ENCODE measurements at places on chromosomes 7 and 10.

DNA sequence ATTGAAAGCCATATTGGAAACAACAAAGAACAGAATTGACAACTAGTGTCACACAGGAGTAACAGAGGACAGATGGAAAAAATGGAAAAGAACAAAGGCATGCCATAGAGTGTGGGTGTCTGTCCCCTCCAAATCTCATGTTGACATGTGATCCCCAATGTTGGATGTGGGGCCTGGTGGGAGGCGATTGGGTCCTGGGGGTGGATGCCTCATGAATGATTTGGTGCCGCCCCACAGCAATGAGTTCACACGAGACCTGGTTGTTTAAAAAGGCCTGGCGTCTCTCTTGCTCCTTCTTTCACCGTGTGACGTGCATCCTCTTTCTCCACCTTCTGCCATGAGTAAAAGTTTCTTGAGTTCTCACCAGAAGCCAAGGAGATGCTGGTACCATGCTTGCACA is 87.4 kb upstream of the GPR26 start:
- no peak for DNase-seq

GRCh38 chr10:96678725-96679124 is 41.6 kb downstream of the PIK3AP1 start:
- DNase-seq: no peak

DNA sequence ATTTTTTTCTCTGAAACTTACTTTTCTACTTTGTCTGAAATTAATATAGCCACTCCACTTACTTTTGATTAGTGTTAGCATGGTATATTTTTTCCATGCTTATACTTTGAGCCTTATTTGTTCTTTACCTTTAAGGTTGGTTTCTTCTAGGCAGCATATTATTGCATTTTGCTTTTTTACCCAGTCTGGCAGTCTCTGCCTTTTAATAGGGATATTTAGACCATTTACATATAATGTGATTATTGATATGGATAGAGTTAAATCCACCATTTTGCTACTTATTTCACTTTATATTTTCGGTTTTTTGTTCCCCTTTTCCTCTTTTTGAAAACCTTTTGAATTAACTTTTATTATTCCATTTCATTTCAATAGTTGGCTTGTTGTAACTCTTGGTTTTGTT is 30.3 kb downstream of the CYP26A1 start:
- no peak for DNase-seq

DNA sequence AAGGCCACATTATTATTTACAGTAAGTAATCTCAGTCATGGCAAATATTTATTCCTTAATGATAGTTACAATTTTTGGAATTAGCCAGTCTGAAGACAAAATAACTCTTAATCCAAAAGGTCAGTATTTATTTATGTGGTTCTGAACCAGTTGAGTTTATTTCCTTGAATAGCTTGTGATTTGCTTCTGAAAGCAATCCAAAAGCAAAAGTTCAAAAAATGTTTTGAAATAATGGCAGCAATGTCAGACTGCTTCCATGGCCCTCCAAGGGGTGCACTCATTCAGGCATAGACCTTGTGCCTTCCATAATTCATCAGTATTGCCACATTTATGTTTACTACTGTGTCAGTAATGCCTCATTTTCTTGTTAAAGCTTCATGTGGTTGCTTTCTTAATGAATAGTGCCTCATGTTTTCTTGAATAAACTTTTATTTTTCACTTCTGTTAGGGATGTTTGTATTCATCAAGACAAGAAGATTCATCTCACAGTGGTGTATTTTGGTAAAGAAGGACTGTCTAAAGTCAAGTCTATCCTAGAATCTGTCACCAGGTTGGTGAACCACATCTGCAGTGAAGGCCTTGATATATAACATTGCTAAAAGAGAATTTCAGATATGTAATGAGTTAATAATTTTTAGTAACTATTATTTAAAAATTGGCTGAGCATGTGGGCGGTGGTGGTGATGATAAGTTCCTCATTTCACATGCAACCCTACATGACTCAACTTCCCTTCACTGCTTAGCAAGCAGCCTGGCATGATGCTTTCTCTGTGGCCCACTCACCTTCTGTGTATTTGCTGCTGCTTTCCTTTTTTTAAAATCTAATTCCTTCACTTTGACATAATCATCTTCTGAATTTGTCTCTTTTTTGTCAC is 22.0 kb downstream of the CSGALNACT2 start:
- no peak for DNase-seq

DNA sequence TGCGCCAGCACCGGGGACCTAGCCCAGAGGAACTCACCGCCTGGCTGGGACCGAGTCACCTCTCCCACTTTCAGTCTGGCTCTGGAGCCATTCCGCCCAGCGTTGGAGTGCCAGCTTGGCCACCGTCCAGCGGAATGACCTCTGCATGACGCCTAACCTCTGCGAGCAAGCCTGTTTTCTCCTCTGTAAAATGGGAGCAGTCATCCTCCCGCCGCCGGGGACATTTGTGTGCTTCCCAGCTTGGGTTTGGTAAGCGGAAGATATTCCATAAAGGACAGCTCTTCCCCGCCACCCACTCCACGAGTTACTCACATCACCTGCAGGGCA is 1.3 kb upstream of the ZCCHC24 start:
- no peak for DNase-seq

- DNase-seq: no peak
Observed at GRCh38 chr7:133196856-133197612, 55.8 kb upstream of the EXOC4 start.

DNA sequence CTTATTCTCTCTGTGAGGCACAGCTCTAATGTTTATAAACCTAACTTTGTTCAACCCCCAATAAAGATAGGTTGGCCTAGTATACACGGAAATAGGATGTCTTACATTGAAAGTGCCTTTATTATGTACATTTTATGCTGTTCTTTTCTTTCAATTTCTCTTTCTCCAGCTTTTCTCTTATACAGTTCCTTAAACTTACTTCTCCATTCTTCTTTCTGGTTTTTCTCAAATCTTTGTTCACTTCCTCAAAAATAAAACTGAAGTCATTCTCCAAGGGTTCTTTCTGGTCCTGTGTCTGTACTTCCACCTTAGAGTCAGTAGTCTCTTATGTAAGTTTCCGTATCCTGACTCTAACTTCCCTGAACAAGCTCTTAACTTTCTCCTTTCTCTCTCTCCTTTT is 29.2 kb upstream of the NAMPT start:
- DNase-seq: no peak

DNA sequence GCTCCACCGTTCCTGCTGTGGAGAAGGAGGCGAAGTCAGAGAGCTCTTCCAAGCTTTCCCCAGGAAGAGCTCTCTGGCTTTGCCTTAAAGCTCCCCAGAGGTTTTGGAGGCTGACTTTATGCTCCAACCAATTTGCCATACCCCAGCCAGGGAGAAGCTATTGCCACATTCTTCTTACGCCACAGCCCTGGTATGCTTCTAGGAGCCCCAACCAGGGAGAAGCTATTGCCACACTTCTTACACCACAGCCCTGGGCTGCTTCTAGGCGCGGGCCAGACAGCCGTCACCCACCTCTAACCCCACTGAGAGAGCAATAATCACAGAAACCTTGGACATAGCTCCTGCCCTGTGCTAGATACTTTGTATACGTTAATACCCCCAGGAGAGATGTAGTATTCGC is 951 bp downstream of the ELOVL3 start:
- DNase-seq: no peak

- DNase-seq: no peak
Observed at GRCh38 chr10:28326516-28327490, 23.9 kb upstream of the MPP7 start.

DNA sequence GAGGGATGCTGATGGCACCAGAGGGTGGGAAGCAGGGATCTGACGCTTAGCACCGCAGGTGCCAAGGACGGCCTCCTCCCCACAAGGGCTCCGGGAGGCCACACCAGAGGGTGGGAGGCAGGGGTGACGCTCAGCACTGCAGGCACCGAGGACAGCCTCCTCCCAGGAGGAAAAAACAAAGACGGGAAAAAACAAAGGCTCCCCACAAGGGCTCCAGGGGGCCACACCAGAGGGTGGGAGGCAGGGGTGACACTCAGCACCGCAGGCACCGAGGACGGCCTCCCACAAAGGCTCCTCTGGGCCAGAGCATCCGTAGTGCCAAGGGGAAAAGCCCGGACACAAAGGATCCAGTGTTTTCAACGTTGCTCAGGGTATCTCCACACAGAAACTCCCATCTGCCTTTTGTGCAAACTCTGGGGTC is 25.6 kb downstream of the DIP2C start:
- no peak for DNase-seq

DNA sequence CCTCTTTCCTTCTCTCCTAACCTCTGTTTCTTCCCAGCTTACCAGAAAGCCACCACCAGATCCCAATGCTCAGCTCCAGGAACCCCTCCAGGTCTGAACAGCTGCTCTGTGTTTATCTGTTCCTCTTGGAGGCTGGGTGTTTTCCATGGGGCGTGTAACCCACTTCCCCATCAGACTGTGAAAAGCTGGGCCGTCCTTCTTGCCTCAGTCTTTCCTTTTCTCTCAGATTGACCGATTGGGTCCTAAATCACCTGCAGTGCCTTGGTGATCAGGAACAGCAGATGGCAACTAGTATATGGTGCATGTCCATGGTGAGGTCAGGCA is 4.8 kb downstream of the SH3PXD2A start:
- no peak for DNase-seq

DNA sequence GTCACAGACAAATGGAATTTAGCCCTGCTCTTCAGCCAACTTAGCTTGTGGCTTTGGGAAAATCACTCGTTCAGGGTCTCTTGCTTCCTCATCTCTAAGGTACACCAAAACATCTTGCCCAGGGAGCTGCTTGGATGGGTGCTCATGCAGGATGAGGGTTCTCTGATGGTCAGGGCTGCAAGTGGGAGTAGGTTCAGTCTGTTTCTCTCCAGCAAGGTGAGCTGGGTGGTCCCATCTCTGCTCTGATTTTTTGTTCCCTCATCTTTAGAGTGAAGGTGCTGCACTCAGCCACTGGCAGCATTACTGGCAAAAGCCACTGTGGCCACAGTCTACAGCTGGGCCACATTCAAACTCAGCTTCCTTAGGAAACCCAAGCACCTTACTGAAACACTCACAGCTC is 149.9 kb upstream of the GPR26 start:
- no peak for DNase-seq

- no peak for DNase-seq
Observed at GRCh38 chr7:111788286-111789047, 226.2 kb upstream of the IMMP2L start.

GRCh38 chr7:113307147-113307546 is 188.8 kb upstream of the SMIM30 start:
- no peak for DNase-seq

- DNase-seq: peak; percentile 21
Observed at GRCh38 chr7:105261689-105262088, 127.0 kb downstream of the SRPK2 start.

GRCh38 chr7:154905615-154906014 is 97.3 kb downstream of the PAXIP1 start:
- DNase-seq: no peak

DNA sequence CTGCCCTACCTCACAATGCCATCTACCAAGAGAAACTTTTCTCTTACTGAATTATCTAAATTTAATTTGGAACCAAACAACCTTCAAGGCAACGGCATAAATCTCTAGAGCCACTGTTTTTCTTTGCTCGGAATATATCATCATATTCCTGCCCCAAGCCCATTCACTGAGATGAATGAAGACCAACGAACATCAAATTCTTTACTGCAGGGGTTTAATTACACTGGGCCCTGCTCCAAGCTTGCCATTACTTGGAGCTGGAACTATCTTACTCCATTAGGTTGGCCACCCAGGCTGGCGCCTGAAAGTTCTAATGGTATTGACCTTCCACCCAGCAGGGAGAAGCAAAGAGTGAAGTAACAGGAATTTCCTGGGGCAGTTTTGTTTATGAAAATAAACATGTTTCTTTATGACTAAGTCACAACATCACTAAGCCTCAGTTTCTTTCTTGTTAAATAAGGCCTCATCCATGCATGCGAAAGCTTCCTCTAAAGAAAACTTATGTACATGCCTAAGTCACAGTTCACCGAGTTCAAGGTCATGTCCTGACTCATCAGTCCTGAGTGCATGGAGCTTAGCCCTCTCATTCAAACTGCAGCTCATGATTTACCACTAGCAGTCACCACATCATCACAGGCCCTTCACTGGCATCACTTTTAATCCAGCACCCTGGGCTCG is 42.1 kb upstream of the ANAPC16 start:
- no peak for DNase-seq

GRCh38 chr10:68598978-68599770 is 39.0 kb downstream of the TET1 start:
- peak; percentile 10 for DNase-seq

DNA sequence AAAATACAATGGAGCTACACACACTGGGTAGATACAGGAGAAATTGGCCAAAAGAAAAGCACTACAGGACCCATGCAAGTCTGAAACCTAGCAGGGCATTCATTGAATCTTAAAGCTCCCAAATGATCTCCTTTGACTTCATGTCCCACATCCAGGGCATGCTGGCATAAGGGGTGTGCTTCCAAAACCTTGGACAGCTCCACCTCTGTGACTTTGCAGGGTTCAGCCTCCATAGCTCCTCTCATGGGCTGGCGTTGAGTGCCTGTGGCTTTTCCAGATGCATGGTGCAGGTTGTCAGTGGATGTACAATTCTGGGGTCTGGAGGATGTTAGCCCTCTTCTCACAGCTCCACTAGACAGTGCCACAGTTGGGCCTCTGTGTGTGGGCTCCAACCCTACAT is 626.3 kb upstream of the POT1 start:
- no peak for DNase-seq

GRCh38 chr7:40156988-40157387 is 22.2 kb downstream of the SUGCT start:
- DNase-seq: no peak

DNA sequence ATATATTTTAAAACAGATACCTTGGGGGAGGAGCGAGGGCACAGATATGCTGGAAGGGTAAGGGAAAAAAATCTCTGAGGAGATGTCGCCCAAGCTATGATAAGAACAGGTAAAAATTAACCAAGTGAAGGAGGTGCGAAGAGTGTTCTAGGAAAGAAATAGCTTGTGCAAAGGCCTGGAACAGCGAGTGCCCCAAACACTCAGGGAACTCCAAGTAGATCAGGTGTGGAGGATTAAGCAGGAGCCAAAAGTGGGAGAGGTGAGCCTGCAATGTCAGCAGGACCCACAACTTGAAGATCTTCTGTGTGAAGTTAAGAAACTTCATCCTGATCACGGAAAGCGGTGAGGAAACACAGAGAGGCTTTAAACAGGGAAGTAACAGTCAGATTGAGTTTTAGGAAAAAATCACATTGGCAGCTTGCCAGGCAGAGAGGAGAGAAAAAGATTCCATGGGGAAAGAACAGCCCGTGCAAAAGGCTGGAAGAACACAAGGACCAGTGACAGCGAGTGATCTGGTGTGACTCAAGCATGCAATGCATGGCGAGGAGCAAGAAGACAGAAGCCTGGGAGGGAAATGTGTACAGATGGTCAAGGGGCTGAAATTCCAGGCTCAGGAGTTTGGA is 30.7 kb downstream of the FGF8 start:
- no peak for DNase-seq

DNA sequence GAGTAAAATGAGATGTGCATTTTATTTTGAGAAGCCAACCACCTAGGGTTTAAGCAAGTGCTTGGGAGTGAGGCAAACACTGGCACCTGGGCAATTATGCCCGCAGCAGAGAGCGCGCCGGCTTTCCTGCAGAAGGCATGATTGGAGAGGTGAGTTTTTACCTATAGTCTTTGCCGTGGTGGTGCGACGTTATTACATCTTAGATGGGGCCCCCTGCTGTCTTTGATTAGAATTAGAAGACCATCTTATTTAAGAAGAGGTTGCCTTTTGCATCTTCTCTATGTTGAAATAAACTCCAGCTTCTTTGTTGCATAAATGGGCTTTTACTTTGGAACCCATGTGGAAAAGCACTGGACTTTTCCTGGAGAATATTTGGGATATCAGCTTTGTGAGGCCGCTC is 409.5 kb downstream of the GLRX3 start:
- DNase-seq: no peak

All from NCI-H187 (cell line).